B cell (primary cell): ENCODE measurements at places on chromosomes 11 and 22. TPM values are rescaled to one million over a fixed set of nuclear protein-coding genes. Genes with fewer than 3 reads are reported as not detected.

SCUBE2 gene
- total RNA-seq: not detected in 2 replicates

DNA sequence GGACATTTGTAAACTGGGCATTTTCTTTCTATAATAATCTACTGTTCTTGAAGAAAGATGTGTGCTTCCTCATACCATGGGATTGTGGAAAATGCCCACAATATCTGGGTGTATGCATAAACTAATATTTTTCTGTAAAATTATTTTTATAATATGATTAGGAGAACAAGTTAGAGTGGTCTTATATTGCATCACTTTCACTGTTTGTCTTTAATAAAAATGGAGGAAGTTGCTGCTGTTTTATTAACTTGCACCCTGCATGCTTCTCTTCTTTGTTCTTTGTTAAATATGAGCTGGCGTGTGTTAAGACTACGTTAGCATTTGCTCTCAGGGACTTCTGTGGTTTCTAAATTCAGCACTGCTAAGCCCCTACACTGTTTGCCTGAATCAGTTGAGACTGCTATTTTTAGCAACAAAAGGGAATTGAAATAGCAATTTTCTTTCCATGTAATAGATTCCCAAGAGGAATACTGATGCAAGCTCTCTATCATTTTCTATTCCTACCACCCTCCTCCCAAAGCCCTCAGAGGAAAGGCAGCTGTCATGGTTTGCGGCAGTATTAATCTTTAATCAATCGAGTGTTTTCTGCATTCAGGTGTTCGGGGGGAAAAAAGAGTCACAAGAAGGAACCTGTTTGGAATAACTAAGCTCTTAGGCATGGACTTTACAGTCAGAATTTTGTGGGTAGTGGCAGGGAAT lies 56.1 kb downstream of the HSD17B12 start:
- no peak for DNase-seq
- no peaks in the 10 kb centered on the region for H3K27me3 ChIP-seq
- H3K27ac ChIP-seq: no peak overlapping the region
- no peak overlapping the region for H3K4me3 ChIP-seq
- H3K36me3 ChIP-seq: no peaks in the 10 kb centered on the region

DNA sequence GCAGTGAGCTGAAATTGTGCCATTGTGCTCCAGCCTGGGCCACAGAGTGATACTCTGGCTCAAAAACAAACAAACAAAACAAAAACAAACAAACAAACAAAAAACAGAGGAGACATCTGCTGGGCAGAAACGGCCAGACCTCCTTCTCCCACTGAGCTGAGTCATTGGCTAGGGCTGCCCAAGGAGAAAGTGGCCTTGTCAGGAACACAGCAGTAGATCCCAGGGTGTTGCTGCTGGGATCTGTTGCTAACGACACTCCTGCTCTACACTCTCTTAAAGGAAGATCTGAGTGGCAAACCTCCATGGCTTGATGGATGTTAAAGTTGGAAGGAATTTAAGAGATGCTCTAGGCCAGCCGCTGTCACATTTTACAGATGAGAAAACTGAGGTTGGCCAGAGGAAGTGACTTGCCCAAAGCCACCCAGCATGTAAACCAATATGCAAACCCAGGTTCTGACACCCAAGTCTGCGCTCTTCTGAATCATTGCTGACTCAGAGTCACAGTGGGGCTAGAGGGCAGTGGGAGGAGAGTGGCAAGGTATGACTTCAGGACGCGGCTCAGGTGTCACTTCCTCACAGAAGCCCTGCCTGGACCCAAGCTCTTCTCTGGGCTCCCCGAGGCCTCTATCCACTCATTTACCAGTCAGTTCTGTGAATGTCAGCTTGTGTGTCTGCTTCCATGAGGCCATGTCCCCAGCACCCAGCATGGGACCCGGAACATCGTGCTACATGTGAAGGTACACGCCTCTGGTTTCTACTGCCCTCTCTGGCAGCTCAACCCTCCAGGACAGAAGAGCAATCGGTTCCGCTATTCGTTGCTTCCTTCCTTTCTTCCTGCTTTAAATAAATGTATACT lies 11.3 kb upstream of the GDPD5 start:
- H3K4me1 ChIP-seq: peaks cover 36% of the 10 kb centered on the region
- H3K27me3 ChIP-seq: peaks cover 10% of the 10 kb centered on the region
- H3K36me3 ChIP-seq: no peaks in the 10 kb centered on the region
- peak; percentile 76 for DNase-seq

DNA sequence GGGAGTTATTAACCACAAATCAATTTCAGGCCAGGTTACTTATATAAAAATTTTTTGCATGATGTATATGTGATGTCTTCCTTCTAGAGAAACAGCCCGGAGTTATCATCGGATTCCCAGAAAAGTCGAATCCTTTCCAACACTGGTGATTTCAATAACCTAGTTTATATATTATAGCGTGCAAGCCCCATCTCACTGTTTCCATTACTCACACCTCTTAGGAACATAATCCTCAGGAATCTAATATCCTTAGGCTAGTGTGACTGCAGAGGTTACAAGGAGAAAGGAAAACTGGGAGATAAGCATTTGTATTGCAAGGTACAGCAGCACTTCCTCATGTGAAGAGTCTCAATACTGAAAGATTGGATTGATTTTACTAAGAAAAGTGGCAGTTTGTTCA lies 20.3 kb downstream of the ARHGAP20 start:
- H3K27ac ChIP-seq: no peak overlapping the region
- H3K27me3 ChIP-seq: no peaks in the 10 kb centered on the region

OR2AG1 gene
- not detected in 2 replicates for total RNA-seq

OPCML gene
- not detected in 2 replicates for total RNA-seq
